Left kidney (tissue), 8 donors: ENCODE measurements at places on chromosomes 3 and 15. TPM values are rescaled to one million over a fixed set of nuclear protein-coding genes. Genes with fewer than 3 reads are reported as not detected.

DNA sequence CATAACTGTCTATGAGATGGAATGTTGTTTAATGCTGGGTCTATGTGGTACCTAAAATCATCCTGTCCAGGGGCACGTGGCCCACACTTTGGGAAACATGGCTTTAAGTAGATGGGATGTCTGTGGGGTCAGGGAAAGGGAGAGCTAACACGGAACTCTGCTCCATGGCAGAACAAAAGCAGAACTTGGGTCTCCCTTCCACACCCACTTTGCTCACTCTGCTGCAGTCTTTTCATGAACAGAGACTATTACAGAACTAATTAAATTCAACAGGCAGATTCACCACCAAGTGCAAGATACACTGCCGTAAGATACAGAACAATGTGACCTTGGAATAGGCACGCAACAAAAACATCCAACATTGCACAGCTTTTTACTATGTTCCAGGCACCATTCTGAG, 28.2 kb downstream of the POPDC2 start:
- no peak for DNase-seq

Gene RASGRP1
- 15.1 TPM for polyA plus RNA-seq

Gene MUSTN1
- polyA plus RNA-seq = 0.38 TPM

- no peak for DNase-seq
These were observed 178.9 kb downstream of the ECT2 start for GRCh38 chr3:172929451-172929850.

GRCh38 chr3:172177046-172177445, 137.7 kb downstream of the FNDC3B start:
- DNase-seq = no peak

- no peak for DNase-seq
These were observed 24.7 kb upstream of the UBE2E1 start for GRCh38 chr3:23781051-23781450.

GRCh38 chr15:64100958-64101357, 5.2 kb downstream of the SNX1 start:
- DNase-seq = no peak

DNA sequence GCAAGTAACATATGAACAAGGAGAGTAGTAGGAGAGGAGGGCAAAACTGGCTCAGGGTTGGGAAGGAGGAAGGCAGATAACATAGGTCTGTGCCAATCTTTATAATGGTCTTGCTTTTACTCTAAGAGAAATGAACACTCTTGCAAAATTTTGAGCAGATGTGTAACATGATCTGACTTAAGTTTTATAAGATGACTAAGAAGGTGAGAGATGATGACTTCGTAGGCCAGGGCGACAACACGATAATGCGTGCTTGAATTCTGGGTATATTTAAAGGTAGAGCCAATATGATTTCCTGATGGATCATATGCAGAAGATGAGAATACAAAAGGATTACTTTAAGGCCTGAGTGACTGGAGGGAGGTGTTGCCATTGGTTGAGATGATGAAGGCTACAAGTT, 265.4 kb upstream of the KCNMB2 start:
- DNase-seq = no peak

- no peak for DNase-seq
These were observed 53.8 kb upstream of the SENP5 start for GRCh38 chr3:196813903-196814302.

DNA sequence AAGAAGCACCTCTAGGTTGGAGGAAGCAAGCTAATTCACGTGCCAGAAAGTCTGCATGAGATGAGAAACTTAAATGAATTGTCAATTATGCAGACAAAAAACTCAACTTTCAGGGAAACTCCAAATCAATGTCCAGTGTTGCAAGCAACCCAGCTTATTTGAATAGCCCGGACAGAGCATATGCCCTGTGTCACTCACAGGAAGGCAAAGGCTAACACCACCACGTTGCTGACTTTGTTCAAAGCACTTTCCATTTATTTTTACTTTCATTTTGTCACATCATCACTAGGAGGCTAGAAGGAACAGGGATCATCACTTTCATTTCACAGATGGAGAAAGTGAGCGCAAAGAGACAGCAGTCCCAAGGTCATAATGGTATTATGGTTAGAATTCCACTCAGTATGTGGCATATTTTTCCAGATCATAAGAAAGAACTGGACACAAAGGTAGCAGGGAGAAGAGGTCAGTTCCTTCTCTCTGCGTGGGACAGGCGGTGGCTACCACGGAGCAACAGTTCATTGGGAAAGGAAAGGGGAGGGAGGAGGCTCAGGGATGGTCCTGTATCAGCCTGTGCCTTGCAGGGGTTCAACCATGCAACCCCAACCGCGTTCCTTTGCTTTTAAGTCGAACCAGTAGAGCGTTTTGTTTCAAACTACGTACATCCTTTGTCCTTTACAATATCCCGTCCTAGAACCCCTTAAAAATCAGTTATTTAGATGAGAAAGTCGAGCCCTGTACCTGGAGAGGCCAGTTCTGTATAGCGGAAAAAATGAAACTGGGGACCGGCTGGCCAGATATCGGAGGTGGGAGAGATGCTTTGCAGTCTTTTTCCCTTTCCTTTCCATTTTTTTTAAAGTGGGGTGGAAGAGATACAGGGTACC, 1.1 kb downstream of the HEG1 start:
- DNase-seq = peak; percentile 37

GRCh38 chr3:151625086-151625485, 108.6 kb upstream of the AADACL2 start:
- DNase-seq = no peak

GRCh38 chr15:67096546-67097294, 31.3 kb downstream of the SMAD3 start:
- DNase-seq = no peak
